ENCODE measurements at places on chromosomes 12 and 14. TPM values are rescaled to one million over a fixed set of nuclear protein-coding genes. Genes with fewer than 3 reads are reported as not detected.

DNA sequence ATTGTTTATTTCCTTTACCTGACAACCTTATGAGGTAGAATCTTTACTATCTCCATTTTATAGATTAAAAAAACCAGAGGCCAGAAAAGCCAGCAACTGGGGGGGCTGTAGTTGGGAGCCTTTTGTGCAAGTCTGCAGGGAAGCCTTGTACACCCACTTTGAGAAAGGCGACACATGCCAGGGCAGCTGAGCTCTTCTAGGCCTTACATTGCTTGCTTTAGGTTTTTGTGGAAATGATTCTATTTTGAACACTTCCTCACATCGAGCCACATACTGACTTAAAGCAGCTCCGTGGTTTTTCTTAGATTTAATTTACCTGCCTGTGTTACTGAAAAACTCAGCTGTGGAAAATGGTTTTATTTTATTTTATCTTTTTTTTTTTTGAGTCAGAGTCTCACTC, 34.6 kb downstream of the EP400 start:
- DNase-seq: no peak
- H3K27ac ChIP-seq: no peak overlapping the region
- H3K4me1 ChIP-seq: no peaks in the 10 kb centered on the region

GRCh38 chr12:132341318-132342050, 12.1 kb upstream of the GALNT9 start:
- H3K4me1 ChIP-seq: no peaks in the 10 kb centered on the region
- no peak for DNase-seq
- no peaks in the 10 kb centered on the region for H3K27me3 ChIP-seq
- H3K27ac ChIP-seq: no peak overlapping the region
- no peaks in the 10 kb centered on the region for H3K36me3 ChIP-seq

- H3K4me1 ChIP-seq: no peaks in the 10 kb centered on the region
- H3K27ac ChIP-seq: no peak overlapping the region
- no peak for DNase-seq
- no peaks in the 10 kb centered on the region for H3K36me3 ChIP-seq
- no peak overlapping the region for H3K4me3 ChIP-seq
- H3K27me3 ChIP-seq: no peaks in the 10 kb centered on the region
Measured at GRCh38 chr14:19911114-19911513, 9.3 kb upstream of the OR4K5 start.

The GLIPR1L1 gene
- not detected for total RNA-seq

The DNAH10 gene
- total RNA-seq: 1.3 TPM

Measured in HCT116 (cell line).